ENCODE measurements at places on chromosomes 6 and 20. TPM values are rescaled to one million over a fixed set of nuclear protein-coding genes. Genes with fewer than 3 reads are reported as not detected.
A peak's percentile ranks its signal among the peaks of the same experiment; 100 is the strongest.

GRCh38 chr20:49210757-49211110, 8.5 kb upstream of the DDX27 start:
- H3K36me3 ChIP-seq = no peaks in the 10 kb centered on the region
- no peaks in the 10 kb centered on the region for H3K4me1 ChIP-seq
- DNase-seq = no peak
- no peak overlapping the region for H3K27ac ChIP-seq

DNA sequence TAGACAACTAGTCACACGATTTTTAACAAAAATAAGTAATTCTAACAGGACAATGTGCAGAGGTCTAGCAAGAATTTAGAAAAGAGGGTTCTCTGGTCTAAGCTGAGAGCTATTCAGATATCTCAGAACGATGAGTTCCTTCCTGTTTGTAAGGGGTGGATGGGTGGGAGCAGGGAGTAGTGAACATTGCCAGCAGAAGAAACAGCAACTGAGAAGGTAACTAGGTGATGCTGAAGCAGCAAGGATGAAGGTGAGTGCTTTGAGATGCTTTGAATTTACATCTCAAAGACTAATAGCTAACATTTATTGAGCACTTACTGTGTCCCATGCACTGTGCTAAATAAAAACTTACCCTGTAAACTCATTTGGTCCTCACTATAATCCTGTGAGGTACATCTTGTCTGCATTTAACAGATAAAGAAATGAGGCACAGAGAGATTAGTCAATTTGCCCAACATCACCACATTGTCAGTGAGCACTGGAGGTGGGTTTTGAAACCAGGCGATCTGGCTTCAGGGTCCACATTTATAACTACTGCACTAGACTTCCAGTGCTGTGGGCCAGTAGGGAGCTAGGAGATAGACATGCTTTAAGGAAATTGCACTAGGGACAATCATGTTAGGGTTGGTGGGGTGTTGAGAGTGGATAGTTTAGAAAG, 15.7 kb downstream of the BRD2 start:
- H3K4me1 ChIP-seq = peaks cover 20% of the 10 kb centered on the region
- no peak overlapping the region for H3K4me3 ChIP-seq
- peaks cover 41% of the 10 kb centered on the region for H3K36me3 ChIP-seq
- H3K27ac ChIP-seq = no peak overlapping the region

DNA sequence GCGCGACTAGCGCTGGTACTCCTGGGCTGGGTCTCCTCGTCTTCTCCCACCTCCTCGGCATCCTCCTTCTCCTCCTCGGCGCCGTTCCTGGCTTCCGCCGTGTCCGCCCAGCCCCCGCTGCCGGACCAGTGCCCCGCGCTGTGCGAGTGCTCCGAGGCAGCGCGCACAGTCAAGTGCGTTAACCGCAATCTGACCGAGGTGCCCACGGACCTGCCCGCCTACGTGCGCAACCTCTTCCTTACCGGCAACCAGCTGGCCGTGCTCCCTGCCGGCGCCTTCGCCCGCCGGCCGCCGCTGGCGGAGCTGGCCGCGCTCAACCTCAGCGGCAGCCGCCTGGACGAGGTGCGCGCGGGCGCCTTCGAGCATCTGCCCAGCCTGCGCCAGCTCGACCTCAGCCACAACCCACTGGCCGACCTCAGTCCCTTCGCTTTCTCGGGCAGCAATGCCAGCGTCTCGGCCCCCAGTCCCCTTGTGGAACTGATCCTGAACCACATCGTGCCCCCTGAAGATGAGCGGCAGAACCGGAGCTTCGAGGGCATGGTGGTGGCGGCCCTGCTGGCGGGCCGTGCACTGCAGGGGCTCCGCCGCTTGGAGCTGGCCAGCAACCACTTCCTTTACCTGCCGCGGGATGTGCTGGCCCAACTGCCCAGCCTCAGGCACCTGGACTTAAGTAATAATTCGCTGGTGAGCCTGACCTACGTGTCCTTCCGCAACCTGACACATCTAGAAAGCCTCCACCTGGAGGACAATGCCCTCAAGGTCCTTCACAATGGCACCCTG, 1.6 kb downstream of the TPBG start:
- peak overlapping the region; percentile 87 for H3K4me3 ChIP-seq
- H3K27ac ChIP-seq = peak overlapping the region; percentile 94

- H3K36me3 ChIP-seq = peaks cover 48% of the 10 kb centered on the region
- no peaks in the 10 kb centered on the region for H3K27me3 ChIP-seq
- DNase-seq = no peak
- H3K4me3 ChIP-seq = no peak overlapping the region
- H3K4me1 ChIP-seq = peaks cover 21% of the 10 kb centered on the region
Observed at GRCh38 chr20:58985656-58986055, 4.6 kb downstream of the NELFCD start.

The TRAPPC3L gene
- total RNA-seq = not detected

The MCCD1 gene
- total RNA-seq = not detected

The SEMG1 gene
- not detected for total RNA-seq
